ENCODE measurements at places on chromosomes 3 and 15. TPM values are rescaled to one million over a fixed set of nuclear protein-coding genes. Genes with fewer than 3 reads are reported as not detected.

DNA sequence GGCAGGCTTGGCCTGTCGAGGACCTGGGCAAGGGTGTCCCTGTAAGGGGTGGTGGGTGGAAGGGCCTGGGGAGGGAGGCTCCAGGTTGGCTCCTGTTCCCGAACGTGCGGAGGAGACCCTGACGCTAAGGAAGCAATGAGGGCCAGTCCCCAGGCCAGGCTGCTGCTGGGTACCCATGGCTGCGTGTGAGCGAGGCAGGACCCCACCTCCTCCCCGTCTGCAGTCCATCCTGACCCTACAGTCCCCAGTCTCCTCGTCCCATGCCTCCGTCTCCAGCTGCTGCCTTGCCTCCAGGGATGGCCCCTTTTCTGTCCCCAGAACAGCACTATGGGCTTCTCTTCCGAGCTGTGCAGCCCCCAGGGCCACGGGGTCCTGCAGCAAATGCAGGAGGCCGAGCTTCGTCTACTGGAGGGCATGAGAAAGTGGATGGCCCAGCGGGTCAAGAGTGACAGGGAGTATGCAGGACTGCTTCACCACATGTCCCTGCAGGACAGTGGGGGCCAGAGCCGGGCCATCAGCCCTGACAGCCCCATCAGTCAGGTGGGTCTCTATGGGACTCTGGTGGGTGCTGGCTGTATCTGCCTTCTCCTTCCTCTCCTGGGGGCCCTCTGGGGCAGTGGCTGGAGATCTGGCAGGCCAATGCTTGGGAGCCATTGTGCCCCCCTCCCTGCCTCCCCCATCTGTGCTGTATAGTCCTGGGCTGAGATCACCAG is 571 bp downstream of the FES start:
- H3K27ac ChIP-seq, result peak overlapping the region; percentile 97
- DNase-seq, result no peak
- H3K27me3 ChIP-seq, result no peaks in the 10 kb centered on the region

- H3K27me3 ChIP-seq, result no peaks in the 10 kb centered on the region
- H3K27ac ChIP-seq, result no peak overlapping the region
- H3K4me3 ChIP-seq, result no peak overlapping the region
- no peaks in the 10 kb centered on the region for H3K4me1 ChIP-seq
- DNase-seq, result no peak
Observed at GRCh38 chr3:152779653-152780052, 55.3 kb upstream of the P2RY1 start.

DNA sequence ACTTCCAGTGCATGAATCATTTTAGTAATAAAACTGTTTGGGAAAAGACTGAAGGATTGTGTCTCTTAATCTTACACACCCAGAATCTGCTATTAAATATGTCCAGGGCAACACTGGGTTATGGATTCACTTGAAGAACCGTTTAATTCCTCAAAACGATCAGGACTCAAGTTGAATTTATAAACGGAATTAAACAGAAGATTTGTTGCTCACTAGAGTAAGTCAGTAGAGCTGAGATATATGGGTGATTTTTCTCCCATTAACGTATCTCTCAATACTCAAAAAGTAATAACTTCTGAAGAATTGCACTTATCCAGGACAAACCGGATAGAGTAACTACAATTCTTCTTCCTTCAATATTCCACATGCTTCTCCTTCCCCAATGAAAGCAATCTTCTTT is 41.1 kb upstream of the LIPC start:
- DNase-seq, result no peak
- H3K27me3 ChIP-seq, result no peaks in the 10 kb centered on the region
- no peak overlapping the region for H3K27ac ChIP-seq

DNA sequence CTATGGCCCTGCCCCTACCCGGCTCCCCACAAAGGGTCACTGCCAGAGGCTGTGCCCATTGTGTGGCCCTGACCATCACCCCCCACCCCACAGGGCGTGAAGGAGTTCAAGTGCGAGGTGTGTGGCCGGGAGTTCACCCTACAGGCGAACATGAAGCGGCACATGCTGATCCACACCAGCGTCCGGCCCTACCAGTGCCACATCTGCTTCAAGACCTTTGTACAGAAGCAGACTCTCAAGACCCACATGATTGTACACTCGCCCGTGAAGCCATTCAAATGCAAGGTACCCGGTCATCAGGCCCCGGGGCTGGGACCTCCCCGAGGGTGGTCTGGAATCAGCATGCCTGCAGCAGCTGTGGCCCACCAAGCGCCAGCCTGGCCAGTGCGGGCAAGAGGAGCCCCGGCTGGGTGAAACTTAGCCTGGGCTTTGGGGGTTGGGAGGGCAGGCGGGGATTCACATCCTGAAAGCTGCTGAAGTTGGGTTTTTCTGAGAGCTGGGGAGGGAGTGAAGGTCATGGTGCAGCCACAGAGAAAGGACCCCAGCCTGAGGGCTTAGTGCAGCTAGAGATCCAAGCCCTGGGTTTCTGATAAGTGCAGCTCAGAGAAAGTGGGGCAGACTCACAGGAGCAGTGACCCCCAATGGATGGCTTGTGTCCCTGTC is 29.2 kb downstream of the IDH2 start:
- peaks cover 9% of the 10 kb centered on the region for H3K4me1 ChIP-seq
- no peak overlapping the region for H3K4me3 ChIP-seq
- H3K36me3 ChIP-seq, result no peaks in the 10 kb centered on the region
- H3K27ac ChIP-seq, result no peak overlapping the region
- DNase-seq, result no peak

GRCh38 chr15:98789020-98789419 is 140.7 kb downstream of the IGF1R start:
- peak overlapping the region; percentile 46 for H3K27ac ChIP-seq
- no peak overlapping the region for H3K4me3 ChIP-seq
- no peaks in the 10 kb centered on the region for H3K36me3 ChIP-seq
- peaks cover 22% of the 10 kb centered on the region for H3K4me1 ChIP-seq
- no peaks in the 10 kb centered on the region for H3K27me3 ChIP-seq
- no peak for DNase-seq

GRCh38 chr3:125150525-125151441 is 61.8 kb downstream of the SLC12A8 start:
- no peaks in the 10 kb centered on the region for H3K36me3 ChIP-seq
- H3K27me3 ChIP-seq, result no peaks in the 10 kb centered on the region
- no peak overlapping the region for H3K4me3 ChIP-seq

DNA sequence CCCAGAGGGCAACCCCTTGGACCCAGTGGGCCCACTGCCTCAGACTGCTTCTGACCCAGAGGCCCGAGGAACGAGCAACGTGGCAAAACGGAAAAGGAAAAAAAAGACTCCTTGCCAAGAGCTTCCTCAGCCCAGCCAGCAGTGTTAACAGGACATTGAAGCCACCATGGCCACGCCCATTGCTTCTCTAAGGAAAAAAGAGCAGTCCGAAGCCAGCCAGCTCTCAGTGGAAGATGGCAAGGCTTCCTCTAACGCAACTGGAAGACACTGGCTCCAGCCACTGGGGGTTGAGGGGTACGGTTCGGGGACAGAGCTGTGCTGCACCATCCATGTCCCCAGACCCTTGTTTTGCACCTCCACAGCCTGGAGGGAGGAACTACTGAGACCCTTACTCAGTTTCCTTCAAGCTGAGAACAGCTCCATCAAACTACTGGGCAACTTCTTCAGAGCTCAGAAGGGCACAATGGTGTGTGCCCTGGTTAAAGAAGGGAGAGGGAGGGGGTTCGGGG is 10.7 kb downstream of the BMF start:
- no peaks in the 10 kb centered on the region for H3K27me3 ChIP-seq
- H3K4me3 ChIP-seq, result no peak overlapping the region
- peaks cover 87% of the 10 kb centered on the region for H3K4me1 ChIP-seq
- DNase-seq, result no peak
- peak overlapping the region; percentile 90 for H3K27ac ChIP-seq

DNA sequence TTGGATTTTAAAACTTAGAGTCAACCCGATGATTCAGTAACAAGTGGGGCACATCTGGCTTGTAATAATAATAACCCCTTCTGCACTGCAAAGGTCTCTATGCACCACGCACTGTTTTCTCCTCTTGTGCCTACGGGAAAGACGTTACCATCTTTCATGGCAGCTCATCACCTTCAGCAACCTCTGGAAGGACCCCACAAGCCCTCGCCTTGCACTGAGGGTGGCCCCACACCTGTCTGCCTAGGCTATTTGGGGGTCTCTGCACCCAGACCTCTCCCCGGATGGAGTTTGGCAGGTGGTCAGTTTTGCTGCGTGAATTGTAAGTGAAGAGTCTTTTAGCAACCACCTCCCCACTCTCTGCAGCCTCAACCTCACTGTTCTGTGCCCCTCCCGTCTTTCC is 138.6 kb upstream of the MEF2A start:
- H3K27ac ChIP-seq, result no peak overlapping the region
- no peak for DNase-seq
- H3K36me3 ChIP-seq, result no peaks in the 10 kb centered on the region
- no peak overlapping the region for H3K4me3 ChIP-seq
- H3K4me1 ChIP-seq, result peaks cover 26% of the 10 kb centered on the region

DNA sequence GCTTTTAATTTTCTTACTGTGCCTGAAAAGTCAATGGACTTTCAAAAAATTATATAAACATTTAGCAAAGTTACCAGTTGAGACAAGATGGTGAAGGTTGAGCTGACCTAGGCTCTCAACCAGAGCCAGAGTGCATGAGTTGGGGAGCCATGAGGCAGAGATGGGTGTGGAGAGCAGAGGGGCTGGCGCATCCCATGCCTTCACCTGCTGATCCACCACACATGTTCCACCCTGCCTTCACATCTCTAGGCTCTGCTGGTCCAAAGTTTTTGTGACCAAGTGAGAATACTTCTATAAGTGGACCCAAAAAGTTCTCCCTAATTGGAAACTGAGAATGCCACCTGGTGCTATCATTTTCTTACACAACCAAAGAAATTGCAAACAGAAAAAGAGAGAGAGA is 47.3 kb downstream of the CCR3 start:
- no peaks in the 10 kb centered on the region for H3K27me3 ChIP-seq
- no peaks in the 10 kb centered on the region for H3K4me1 ChIP-seq
- no peak overlapping the region for H3K4me3 ChIP-seq
- no peaks in the 10 kb centered on the region for H3K36me3 ChIP-seq
- no peak for DNase-seq
- no peak overlapping the region for H3K27ac ChIP-seq

- H3K27me3 ChIP-seq, result no peaks in the 10 kb centered on the region
- no peak overlapping the region for H3K27ac ChIP-seq
- no peak for DNase-seq
- H3K4me3 ChIP-seq, result no peak overlapping the region
- H3K4me1 ChIP-seq, result no peaks in the 10 kb centered on the region
- peaks cover 3% of the 10 kb centered on the region for H3K36me3 ChIP-seq
Observed at GRCh38 chr3:71488391-71488809, 95.1 kb downstream of the FOXP1 start.

- no peaks in the 10 kb centered on the region for H3K27me3 ChIP-seq
- peaks cover 83% of the 10 kb centered on the region for H3K4me1 ChIP-seq
- no peak overlapping the region for H3K4me3 ChIP-seq
- DNase-seq, result no peak
- peak overlapping the region; percentile 90 for H3K27ac ChIP-seq
Observed at GRCh38 chr3:14413381-14414071, 11.1 kb downstream of the SLC6A6 start.

- no peak overlapping the region for H3K4me3 ChIP-seq
- DNase-seq, result no peak
Observed at GRCh38 chr3:39454591-39455217, 12.8 kb upstream of the MOBP start.

DNA sequence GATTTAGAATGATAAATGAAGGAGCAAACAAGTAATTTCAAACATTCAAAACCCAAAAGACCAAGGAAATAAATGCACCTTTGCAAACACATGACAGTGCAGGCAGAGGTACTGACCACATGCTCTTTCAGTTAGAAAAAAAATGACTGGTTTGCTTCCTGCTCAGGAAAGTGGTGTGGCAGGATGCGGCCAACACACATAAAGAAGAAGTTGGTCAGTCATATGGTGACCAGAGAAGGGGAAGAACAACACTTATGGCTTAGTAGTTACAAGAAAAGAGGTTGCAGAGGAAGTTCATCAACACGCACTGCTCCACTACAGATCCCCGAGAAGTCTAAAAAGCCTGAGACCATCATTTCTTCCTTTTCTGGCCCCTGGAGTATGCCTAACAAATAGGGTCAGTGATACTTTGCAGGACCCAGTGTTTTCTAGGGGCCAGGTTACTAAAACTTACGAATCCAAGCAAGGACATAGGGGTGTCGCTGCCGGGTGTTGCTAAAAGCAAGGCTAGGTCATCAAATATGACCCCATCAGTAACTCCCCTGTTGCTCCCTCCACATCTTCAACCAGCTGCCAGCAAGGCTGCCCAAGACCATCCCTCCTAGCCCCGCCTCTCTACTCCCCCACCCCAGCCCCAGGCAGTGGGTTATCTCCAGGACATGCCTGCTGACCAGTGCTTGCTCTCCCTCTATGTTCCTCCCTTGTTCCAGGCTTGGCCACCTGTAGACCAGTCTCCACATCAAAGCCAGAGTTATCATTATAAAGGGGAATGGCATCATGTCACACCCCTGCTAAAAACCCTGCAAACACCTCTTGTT is 11.2 kb downstream of the ATP8B4 start:
- DNase-seq, result no peak
- no peaks in the 10 kb centered on the region for H3K36me3 ChIP-seq
- no peak overlapping the region for H3K4me3 ChIP-seq
- peaks cover 5% of the 10 kb centered on the region for H3K4me1 ChIP-seq
- no peaks in the 10 kb centered on the region for H3K27me3 ChIP-seq

DNA sequence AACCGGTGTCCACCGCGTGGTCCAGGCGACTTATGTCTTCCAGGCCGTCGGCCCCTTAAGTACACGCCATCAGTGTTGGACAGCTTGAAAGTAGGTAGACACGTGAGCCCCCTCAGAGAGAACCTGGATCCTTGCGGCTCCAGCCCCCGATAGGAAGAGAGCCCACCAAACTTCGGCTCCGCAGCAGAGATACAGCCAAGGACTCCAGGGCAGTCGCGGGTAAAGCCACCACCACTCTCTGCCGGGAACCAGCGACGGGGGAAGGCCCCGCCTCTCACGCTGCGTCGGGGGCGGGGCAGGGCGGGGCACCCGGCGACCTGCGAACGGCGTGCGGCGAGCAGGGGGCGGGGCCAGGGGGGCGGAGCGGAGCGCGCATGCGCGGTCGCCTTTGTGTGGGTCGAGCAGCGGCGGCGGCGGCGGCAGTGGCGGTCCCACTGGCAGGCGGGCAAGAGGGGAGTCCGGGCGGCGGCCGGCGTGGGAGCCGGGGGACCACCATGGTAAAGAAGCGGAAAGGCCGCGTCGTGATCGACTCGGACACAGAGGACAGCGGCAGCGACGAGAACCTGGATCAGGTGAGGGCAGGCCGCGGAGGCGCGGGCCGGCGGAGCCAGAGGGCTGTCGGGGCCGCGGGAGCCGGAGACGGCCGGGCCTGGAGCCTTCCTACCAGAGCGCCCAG is at the start of gene RTF1:
TSS of gene RTF1 (plus strand) at position 354 of the 676 bp plus-strand sequence. CDS start at position 375, 21 bp downstream.
- no peaks in the 10 kb centered on the region for H3K36me3 ChIP-seq
- peak within 1 kb of the TSS; percentile 91 for H3K27ac ChIP-seq
- no peaks in the 10 kb centered on the region for H3K27me3 ChIP-seq
- H3K4me3 ChIP-seq, result peak within 1 kb of the TSS; percentile 74
- H3K4me1 ChIP-seq, result peaks cover 10% of the 10 kb centered on the region

Gene TEX55
- total RNA-seq, result not detected

Gene KIF7
- 2.6 TPM for total RNA-seq

Gene AGBL1
- total RNA-seq, result 3.1 TPM

Gene SEMA5B
- not detected for total RNA-seq

Gene GATM
- 3.2 TPM for total RNA-seq

Gene TNIK
- total RNA-seq, result 38.0 TPM

Data from upper lobe of left lung (tissue), 6 donors.